Nucleus accumbens (tissue), 56 donors: ENCODE measurements at places on chromosomes 12 and 14.

DNA sequence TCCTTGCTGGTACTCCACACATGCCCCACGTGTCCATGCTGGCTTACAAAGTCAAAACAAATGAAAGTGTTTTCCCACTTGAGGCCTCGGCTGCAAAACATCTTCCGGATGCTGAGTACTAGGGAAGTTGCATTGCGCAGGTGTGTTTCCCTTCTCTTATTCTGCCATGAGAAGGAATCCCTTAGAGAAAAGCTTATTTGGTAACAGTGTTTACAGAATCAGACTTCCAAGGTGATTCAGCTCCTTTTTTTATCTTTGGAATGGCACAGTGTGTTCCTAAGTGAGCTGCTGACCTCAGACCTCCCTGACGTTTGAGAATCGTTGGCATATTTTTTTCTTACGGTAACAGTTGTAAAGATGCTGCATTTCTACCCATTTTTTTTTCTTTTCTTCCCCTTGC, 211.3 kb downstream of the ESR2 start:
- no peak for DNase-seq

- no peak for DNase-seq
Observed at GRCh38 chr14:94555991-94556390, 5.3 kb upstream of the SERPINA4 start.

DNA sequence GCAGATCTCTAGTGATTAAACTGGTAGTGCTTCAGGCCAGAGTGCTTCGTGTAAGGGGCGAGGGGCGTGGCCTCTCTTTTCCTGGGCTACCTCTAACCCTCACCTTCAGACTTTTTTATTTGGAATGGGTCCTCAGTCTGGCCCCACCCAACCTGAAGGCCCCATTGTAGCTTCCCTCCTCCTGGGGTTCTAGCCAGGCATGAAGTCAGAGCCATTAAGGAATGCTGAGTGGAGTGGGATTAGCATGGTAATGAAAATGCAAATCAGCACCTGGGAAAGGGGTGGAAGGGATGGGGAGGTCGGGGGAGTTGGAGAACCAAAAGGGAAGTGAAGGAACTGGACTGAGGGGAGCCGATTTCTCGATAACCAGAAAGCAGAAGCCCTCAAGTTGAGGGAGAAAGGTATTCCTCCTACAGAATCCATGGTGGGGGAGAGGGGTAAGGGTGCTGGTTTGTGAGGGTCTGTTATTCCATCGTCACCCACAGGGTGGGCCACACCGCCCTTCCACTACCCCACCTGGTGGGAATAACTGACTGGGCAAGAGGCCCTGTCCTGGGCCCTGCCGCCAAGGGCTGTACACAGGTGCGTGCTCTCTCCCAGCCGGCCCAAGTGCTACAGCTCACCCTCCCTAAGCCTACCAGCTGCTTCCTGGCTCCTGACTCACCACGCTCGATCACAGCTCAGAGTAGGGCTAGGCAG, 14.1 kb downstream of the ZFHX2 start:
- DNase-seq, result no peak

DNA sequence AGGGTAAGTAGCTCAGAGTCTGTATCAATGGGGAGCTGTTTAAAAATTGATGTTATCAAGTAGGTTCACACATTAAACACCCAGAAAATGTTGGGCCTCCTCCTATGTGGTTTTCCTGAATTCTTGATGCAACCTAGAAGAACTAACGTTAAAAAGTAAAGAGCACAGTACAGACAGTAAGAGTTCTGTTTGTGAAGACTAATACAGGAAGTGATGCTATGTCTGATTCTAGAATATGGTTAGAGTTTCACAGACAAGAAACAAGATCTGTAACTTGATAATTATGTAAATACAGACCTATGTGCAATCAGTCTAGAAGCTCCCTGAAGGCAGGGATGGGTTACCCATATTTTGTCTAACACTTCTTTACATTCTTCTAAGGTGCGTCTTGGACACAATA, 214.9 kb upstream of the BTG1 start:
- DNase-seq, result no peak

DNA sequence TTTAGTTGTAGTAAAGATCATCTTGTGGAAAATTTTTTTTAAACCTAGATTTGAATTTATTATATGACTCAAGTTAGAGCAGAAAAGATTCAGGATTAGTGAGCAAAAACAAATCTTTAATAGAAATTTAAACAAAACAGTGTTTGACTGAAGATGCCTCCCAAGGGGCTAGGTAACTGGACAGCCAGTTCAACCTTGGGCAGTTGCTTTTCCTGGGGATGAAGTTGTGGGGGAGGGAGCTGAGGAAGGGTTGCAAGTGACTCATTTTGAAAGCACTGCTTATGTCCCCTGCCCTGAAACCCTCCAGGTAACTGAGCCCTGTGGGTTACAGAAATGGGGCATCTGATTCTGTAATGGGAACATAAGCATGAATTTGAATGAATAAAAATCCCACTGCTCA, 13.1 kb downstream of the CFAP54 start:
- no peak for DNase-seq

DNA sequence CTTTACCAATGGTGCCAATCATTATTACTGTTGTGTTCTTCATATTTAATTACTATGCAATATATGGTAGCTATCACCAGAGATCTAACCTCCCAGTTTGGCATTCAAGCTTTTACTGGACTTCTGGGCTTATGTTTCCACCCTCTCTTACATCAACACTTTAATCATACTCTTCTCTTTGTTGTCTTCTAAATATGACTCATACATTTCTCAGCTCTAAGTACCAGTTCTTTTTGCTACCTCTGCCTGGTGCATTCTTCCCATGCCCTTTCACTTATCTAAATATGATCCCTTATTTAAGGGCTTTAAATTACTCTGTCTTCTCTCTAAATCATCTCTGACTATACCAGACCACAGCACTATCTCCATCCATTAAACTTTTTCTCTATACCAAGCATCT, 246.1 kb upstream of the CCDC196 start:
- DNase-seq, result no peak
